Tongue (tissue), 3 donors: ENCODE measurements at places on chromosomes 11 and 22. TPM values are rescaled to one million over a fixed set of nuclear protein-coding genes. Genes with fewer than 3 reads are reported as not detected.

The UPK3A gene
- not detected for total RNA-seq

The DCDC1 gene
- 0.62 TPM for total RNA-seq

The PACSIN3 gene
- 263 TPM for total RNA-seq

The NAV2 gene
- total RNA-seq = 13.7 TPM

The MS4A2 gene
- total RNA-seq = 1.9 TPM

The PPP1CA gene
- 121 TPM for total RNA-seq

The GGT5 gene
- 4.9 TPM for total RNA-seq

The TEX54 gene
- not detected for total RNA-seq

The MOGAT2 gene
- total RNA-seq = not detected

The MAJIN gene
- not detected for total RNA-seq

The OR10S1 gene
- not detected for total RNA-seq

The WBP2NL gene
- 2.8 TPM for total RNA-seq

The PGA5 gene
- total RNA-seq = not detected

The DKK3 gene
- 145 TPM for total RNA-seq

The FIBIN gene
- 99.0 TPM for total RNA-seq

The OR8G5 gene
- total RNA-seq = not detected

The CRACR2B gene
- total RNA-seq = 22.6 TPM

The USH1C gene
- total RNA-seq = 4.3 TPM

The OR52I2 gene
- total RNA-seq = not detected

The ART1 gene
- 4.2 TPM for total RNA-seq

The TNNI2 gene
- 3,551 TPM for total RNA-seq

The BTG4 gene
- total RNA-seq = 3.0 TPM

The TBX10 gene
- not detected for total RNA-seq

The ALKBH3 gene
- 27.3 TPM for total RNA-seq

The TMEM191C gene
- total RNA-seq = not detected

The ISX gene
- total RNA-seq = not detected

The BDNF gene
- total RNA-seq = 1.5 TPM

The NCF4 gene
- 5.7 TPM for total RNA-seq

The KRTAP5-8 gene
- total RNA-seq = not detected

The ZFP91 gene
- total RNA-seq = 53.2 TPM

The MUC5AC gene
- total RNA-seq = not detected

The OR10D3 gene
- 0.31 TPM for total RNA-seq

The OR5B21 gene
- not detected for total RNA-seq

The FAT3 gene
- 22.8 TPM for total RNA-seq

The IL18 gene
- total RNA-seq = 5.2 TPM

The CNTN5 gene
- 9.1 TPM for total RNA-seq

The HEPHL1 gene
- total RNA-seq = not detected

The CARD10 gene
- total RNA-seq = 12.2 TPM

The TBX1 gene
- 28.5 TPM for total RNA-seq

The SLC22A9 gene
- total RNA-seq = not detected

The TRIM49B gene
- total RNA-seq = not detected

The CALCA gene
- not detected for total RNA-seq

The ST14 gene
- total RNA-seq = 9.7 TPM

The MUC6 gene
- not detected for total RNA-seq

The CHADL gene
- 5.9 TPM for total RNA-seq

The GLYATL2 gene
- 1.2 TPM for total RNA-seq

The SLC29A2 gene
- 10.2 TPM for total RNA-seq

The OR5B12 gene
- total RNA-seq = not detected

The FAM180B gene
- 1.4 TPM for total RNA-seq

The DDTL gene
- total RNA-seq = not detected

The DEUP1 gene
- not detected for total RNA-seq

The SLCO2B1 gene
- total RNA-seq = 20.3 TPM

The SLC22A25 gene
- not detected for total RNA-seq

The OR4D5 gene
- total RNA-seq = not detected
